ELR (cell line): ENCODE measurements at places on chromosomes 16 and 17.

DNA sequence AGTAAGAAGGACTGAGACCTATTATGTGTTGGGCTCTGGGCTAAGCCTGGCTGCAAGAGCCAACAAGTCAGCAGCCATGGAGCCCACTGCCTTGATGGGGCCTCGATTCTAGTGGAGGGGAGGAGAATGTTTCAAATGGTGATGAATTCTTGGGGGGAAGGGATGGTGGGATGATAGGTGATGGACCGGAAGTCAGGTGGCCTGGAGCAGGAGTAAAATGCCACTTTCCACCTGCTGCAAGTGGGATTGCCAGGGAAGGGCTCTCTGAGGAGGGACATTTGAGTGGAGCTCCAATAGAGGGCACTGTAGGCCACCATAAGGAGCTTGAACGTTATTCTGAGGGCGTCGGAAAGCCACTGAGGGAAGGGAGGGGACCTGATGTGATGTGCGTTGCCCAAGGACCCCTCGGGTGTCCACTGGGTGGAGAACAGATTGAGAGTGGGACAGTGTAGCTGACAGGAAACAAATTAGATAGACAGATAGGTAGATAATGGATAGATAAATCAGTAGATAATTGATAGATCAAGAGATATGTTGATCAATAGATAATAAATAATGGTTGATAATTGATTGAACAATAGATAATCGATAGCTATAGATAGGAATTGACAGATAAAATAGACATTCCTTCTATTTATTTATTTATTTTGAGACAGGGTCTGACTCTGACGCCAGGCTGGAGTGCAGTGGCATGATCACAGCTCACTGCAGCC, 18.2 kb upstream of the NXPH3 start:
- DNase-seq: peak; percentile 80

DNA sequence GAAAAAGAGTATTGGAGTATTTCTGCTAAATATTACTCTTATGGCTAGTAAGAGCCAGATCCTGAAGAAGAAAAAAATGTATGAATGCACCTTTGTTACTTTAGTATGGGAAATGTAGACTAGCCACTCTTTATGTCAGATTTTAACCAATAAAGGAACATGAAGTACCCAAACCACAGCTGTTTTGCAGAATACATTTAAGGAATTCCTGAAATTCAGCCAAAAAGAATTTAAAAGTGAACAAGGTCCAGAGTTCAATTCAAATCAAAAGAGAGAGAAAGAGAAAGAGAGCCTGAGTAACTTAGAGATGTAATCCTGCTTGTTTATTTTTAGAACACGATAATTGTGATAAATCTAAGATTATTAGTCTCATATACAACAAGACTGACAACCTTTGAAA, 1.2 kb downstream of the KCNJ16 start:
- no peak for DNase-seq

- DNase-seq: no peak
Measured at GRCh38 chr17:76435751-76436150, 17.2 kb downstream of the UBE2O start.

DNA sequence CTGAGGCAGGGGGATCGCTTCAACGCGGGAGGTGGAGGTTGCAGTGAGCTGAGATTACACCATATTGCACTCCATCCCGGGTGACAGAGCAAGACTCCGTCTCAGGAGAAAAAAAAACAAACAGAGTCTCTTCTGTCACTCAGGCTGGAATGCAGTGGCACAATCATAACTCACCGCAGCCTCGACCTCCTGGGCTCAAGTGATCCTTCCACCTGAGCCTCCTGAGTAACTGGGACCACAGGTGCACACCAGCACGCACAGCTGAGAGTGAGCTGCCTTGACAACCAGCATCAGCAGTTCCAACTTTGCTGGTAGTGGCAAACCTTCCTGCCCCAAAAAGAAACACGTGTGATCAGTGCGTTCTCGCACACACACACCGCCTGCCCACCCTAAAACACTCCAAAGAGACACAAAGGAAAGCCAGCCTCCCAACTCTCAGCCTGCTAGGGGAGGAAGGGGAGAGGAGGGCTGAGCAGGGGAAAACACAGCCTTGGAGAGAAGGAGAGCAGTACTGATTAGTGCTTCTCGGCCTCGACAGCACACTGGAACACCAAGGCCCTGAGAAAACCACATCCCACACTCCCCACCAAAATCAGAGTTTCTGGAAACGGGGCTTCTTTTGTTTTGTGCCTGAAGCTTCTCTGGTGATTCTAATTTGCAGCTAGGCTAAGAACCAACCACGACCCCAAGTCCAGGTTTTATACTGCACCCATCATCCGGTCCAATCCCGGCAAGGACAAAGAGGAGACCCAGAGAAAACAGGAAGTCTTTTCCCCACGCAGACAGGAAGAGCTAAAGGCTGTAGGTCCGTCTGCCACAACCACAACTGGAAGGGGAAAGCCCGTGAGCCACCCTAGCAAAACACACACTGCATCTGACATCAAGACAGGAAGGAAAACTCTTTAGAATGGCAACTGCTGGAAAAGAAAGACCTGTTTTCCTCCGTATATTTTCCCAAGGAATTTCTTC, 28.8 kb downstream of the ZCCHC14 start:
- DNase-seq: peak; percentile 87

DNA sequence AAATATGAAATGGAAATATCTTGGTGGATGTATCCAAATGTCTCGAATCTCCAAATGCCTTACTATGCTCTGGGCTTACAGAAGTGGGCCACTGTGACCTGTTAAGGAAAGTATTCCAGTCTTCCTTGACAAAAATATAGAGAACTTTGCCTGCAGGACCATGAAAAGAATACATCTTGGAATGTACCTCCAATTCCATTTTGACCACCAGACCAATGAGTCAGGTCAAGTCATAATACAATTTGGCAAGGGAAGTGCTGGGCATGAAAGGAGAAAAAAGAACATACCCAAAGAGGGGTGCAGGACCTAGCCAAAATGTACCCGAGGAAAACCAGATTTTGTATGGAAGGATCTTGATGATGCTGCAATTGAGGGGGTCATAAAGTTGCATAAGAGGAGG, 1153.7 kb upstream of the GOT2 start:
- peak; percentile 33 for DNase-seq

- no peak for DNase-seq
Measured at GRCh38 chr16:57307365-57307764, 22.9 kb upstream of the PLLP start.

DNA sequence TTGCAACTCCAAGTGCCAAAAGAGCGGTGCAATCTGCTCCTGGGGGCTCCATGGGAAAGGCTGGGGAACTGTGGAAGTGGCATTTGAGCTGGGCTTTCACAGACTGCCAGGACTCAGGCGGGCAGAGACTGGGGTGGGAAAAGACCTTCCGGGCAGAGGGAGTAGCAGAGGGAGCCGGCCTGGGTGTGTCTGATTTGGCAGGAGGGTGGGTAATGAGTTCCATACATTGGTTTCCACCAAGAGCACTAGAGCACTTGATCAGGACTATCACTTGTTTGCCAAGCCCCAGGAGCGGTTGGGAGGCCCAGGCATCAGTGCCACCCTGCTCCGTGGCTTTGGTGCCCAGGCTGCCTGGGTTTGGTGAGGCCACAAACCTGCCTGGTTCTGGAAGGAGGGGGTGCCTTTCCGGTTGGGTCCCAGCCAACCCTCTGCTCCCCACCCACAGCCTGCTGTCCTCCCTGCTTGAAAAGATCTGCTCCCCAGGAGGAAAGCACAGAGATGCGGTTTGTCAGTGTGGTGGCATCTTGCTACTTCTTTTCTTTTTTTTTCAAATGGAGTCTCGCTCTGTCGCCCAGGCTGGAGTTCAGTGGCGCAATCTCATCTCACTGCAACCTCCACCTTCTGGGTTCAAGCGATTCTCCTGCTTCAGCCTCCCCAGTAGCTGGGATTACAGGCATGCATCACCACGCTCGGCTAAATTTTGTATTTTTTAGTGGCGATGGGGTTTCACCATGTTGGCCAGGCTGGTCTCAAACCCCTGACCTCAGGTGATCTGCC, 3.5 kb upstream of the TRIM47 start:
- DNase-seq: no peak

- DNase-seq: peak; percentile 64
Measured at GRCh38 chr16:66740010-66740409, 11.4 kb downstream of the DYNC1LI2 start.

DNA sequence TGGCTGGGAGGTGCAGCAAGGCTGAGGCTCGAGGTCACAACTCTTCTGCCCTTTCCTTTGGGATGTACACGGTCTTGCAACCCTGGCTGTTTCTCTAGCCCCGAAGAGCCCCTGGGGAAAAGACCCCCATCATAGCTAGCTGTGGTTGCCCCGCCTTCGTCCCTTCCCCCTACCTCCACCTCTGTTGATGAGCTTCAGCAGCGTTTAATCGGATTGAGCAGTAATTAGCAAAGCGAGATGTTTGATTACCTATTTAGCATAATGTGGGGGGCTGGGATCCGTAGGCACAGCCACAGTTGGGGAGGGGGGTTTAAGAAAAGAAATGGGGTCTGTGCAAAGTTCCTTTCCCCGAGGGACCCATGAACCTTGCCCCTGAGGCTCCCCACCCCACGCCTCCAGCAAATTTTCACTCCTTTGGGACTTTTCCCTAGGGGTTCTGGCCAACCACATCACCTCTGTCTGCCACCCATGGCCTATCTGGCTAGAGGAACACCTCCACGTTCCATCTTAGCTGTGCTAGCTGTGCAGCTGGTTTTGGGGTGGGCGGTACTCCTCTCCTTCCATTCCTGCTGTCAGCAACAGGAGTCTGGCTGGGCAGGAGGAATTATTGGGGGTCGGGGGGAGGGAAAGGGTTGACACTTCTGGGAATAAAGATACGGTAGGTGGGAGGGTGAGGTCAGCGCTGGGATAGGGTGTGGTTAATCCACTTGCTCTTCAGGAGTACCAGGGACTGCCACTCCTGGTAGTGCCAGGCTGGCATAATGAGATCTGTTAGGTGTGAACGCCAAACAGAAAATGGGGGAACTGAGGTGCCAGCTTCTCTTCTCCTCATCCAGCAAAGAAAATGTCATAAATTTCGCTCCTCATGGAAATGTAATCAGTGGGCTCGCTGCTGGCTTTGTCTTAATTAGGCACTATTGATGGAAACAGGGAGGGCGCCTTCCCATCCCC, 1.3 kb upstream of the DNAH2 start:
- no peak for DNase-seq

DNA sequence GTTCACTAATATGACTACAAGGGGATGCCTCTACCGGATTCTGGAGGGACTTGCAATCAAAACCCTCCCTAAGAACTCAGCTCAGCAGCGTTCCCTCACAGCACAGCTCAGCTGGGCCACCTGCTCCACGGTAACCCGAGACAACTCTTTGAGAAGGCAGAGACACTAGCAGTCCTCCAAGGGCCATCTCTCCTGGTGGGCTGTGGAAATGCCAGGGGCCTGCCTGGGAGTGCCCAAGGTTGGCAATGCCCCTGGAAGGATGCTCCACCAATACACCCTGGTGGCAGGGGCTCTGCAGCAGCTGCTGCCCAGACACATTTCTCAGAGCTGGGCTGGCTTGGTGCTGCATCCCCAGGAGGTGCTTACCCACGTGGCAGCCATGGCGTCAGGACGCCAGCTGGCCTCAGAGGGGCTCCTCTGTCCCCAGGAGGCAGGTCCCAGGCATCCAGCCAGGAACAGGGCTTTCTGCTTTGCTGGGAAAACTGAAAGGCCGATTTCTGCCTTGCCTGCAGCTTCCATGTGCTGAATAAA, 16.5 kb downstream of the CDIP1 start:
- no peak for DNase-seq

- DNase-seq: peak; percentile 72
Measured at GRCh38 chr17:78842881-78843565, 2.4 kb upstream of the USP36 start.

DNA sequence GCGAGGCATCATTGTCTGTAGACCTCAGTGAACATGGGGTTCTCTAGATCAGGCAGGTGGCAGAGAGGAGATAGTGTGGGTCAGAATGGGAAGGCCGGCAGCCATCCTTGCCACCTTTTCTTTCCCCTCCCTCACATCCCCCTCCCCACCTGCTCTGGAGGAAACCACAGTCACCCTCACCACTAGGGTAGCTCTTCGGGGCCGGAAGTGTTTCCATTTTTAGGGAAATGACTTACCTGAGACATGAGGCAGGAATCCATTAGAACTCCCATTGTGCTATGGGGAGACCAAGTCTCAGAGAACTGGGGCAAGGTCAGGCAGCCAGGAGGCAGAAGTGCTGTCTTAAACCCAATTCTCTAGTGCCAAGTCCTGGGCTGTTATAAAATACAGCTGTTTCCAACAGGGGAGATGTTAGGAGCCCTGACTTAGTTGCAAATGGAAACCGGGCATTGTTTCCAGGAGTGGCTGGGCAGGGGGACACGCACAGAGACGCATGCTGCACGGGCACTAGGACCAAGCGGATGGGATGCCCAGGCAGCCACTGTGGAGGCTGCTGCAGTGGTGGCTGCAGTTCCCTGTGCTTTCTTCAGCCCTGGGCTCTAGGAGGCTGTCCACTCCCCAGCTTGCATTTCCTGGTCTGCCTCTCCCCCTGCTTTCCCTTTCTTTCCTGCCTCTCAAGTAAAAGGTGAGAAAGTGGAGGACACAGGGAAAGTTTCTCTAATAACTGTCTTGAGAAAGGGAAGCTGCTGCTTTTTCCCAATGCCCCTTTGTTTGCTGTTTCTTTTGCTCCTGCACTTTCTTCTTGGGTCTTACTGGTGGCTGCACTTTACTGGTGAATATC, 2.8 kb downstream of the HAS3 start:
- DNase-seq: no peak

GRCh38 chr16:69476920-69477443, 52.6 kb downstream of the CYB5B start:
- DNase-seq: peak; percentile 98

DNA sequence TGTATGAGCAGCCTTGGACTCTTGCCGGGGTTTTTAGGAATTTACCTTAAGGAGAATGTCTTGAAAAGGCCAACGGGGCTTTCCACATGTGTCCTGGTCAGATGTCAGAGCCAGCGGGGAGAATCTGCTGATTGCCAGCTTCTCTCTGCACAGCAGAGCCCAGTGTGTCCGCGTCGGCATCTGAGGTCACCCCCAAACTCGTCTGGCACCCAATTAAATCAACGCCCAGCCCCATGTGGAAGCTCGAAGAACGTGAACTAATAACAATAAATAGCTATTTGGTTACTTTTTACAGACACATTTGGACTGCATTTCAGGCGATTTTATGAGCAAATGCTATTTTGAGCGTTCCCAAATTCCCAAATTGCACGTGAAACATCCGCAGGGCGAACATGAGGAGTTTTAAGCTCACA, 303.5 kb downstream of the FOXL1 start:
- no peak for DNase-seq

- peak; percentile 19 for DNase-seq
Measured at GRCh38 chr17:12463102-12463501, 202.6 kb upstream of the MYOCD start.

GRCh38 chr16:1076801-1077576, 4.4 kb downstream of the SSTR5 start:
- no peak for DNase-seq
